Nephron progenitor cell (in vitro differentiated cells): ENCODE measurements at places on chromosomes 1 and 21.

- DNase-seq, result no peak
These were observed 26.7 kb upstream of the MYOCOS start for GRCh38 chr1:171595324-171595723.

- no peak for DNase-seq
These were observed 10.6 kb downstream of the SRSF4 start for GRCh38 chr1:29171089-29171488.

DNA sequence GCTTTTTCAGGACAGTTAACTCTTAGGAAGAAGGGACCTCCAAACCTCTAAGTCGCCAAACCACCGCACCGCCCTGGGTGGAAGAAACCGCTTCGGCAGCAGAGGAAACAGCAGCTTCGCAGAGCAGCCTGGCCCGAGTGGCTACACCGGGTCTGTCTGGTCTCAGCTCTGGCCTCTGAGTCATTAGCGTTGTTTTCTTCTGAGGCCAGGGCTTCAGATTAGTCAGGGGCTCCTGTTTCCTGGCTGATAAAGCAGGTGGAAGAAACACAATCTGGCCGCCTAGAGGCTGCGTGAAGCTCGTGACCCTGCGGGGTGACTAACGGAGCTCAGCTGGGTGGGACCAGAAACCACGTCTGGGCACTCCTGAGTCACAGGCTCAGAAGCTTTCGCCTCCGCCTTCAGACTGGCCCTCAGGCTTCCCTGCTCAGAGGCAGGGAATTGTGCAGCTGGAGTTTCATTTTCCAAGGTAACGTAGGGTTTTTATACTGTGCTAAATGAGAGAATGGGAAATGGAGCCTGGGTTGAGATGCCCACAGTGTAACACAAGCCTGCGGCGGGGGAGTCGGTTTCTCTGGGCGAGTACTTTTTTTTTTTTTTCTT is 44.9 kb downstream of the CHAF1B start:
- DNase-seq, result peak; percentile 47

GRCh38 chr1:32749771-32750170 is 47.2 kb upstream of the SYNC start:
- no peak for DNase-seq

GRCh38 chr1:184004935-184005334 is 32.6 kb downstream of the COLGALT2 start:
- DNase-seq, result no peak

DNA sequence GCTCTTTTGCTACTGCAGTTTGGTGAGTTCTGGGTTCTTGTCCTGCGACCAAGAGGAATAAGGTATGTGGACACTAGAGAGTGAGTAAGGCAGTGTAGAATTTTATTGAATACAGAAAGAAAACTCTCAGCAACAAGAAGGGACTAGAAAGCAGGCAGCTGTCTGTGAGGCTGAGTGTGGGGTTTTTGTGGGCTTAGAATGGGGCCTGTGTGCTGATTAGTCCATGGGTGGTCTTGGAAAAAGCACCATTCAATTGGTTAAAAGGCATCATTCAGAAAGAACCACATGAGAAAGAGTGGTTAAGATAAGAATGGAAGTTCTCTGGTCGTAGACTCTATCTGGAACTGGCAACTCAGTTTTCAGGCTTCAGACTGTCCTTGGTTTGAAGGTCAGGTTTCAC is 298.8 kb downstream of the TGFB2 start:
- DNase-seq, result no peak

GRCh38 chr21:45163413-45164123 is 89.2 kb downstream of the ADARB1 start:
- no peak for DNase-seq

DNA sequence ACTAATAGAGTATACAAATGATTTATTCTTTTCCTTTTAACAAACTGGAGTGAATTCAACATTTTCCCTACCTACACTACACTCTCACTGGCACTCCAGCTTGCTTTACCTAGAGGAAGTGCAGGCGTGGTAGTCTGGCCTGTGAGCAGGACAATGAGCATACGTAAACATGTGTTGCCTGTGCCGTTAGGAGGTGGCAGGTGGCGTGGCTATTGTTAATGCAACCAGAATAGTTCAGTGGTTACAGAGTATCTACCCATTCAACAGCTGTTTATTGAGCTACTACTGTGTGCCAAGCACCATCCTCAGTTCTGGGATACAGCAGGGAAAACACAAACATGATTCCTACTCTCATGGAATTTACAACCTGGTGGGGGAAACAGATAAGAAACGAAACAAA is 299.7 kb upstream of the KAZN start:
- no peak for DNase-seq

- no peak for DNase-seq
These were observed 594.7 kb upstream of the CAMK1G start for GRCh38 chr1:208988811-208989222.

DNA sequence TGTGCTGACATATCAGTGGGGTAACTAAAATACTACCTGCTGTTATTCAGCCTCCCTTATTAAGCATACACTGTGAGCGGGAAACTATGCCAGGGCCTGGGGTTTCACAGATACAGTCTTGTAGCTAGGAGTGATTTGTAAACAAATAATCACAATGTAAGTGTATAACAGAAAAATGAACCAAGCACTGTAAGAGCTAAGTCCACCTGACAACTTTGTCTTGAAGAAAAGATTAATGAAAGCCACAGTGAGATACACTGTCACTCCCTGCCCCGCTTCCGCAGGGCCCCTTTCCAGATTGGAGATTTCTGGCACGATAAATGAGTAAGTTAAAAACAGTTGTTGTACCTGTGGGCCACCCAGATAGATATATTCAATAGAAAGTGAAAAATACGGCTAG is 4.8 kb downstream of the RCAN3 start:
- no peak for DNase-seq

DNA sequence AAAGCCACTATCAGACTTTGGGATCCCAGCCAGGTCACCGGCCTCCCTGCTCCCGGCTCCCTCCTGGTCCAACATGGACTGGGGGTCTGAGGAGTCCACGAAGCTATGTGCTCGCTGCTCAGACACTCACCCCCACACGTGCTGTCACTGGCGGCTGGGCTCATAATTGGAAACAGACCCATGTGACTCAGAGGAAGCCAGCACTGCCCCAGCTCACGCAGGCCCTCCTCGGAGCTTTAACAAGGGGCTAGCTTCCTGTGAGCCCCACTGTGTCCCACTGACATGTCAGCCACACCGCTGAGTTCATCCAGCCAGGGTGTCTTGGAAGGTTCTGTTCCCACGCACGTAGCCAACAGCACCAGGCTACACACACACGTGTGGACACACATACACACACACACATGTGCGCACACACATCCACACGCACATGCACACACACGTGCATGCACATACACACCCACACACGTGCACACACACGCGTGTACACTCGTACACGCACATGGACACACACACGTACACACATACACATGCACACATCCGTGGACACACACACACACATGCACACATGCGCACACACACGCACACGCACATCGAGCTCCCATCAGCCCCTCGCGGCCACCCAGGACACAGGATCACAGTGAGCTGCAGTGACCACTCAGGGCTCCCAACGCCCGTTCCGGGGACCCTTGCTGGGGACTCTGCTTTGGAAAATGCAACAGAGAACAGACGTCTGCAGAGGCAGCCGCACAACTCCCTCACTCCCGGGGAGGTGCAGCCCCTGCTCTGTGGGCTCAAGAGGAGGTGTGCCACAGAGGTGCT is 18.4 kb upstream of the COL6A2 start:
- no peak for DNase-seq

- DNase-seq, result no peak
These were observed 28.4 kb upstream of the BCAS2 start for GRCh38 chr1:114609826-114610225.

DNA sequence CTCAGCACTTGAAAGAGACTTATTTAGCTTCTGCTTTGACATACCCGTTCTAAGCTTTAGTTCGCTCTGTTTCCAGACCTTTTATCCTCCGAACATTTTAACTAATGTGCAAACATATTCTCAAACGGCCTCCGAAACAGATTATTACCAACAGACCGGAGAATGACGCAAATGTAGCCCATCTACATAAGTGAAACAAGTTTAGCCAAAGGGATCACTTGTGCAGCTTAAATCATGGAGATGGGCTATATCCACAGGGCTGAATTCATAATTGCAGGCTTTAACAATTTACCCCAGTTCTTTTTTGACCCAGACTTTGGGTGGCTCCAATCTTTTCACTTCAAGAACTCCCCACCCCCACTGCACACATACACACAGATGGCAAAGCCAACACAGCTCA is 119.7 kb downstream of the KCNH1 start:
- DNase-seq, result no peak

- DNase-seq, result no peak
These were observed 4.3 kb downstream of the SKI start for GRCh38 chr1:2232255-2232915.

- peak; percentile 92 for DNase-seq
These were observed 20.9 kb upstream of the ZNF678 start for GRCh38 chr1:227542153-227543120.

- DNase-seq, result no peak
These were observed 18.9 kb downstream of the GPR137B start for GRCh38 chr1:236161230-236161629.

DNA sequence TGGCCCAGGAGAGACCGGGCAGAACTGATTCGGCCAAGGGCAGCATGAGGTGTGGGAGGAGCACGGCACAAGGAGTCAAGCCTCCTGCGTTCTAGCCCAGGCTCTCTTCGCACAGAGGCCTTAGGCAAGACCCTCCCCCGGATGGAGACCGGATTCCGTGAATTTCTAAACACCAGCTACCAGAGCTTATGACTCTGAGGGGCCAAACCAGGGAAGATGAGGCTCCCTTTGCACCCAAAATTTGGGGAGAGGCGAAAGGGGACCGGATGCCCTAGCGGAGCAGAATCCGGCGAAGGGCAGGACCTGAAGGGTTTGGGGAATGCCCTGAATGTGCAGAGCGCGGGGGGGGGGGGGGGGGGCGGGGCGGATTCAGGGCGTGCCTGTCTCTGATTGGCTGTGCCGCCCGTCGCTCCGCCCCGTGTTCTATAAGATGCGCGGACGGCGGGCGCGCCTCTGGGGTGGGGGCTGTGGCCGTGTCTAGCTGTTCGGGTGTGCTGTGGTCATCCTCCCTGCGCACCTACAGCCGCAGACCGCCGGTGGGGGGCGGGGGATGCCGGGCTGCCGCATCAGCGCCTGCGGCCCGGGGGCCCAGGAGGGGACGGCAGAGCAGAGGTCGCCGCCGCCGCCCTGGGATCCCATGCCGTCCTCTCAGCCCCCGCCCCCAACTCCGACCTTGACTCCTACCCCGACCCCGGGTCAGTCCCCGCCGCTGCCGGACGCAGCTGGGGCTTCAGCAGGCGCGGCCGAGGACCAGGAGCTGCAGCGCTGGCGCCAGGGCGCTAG is at the start of gene TRNP1:
Gene TRNP1 (plus strand): TSS at position 456 of the 783 bp plus-strand sequence. CDS start 95 bp downstream, at position 551.
- DNase-seq, result peak; percentile 84

DNA sequence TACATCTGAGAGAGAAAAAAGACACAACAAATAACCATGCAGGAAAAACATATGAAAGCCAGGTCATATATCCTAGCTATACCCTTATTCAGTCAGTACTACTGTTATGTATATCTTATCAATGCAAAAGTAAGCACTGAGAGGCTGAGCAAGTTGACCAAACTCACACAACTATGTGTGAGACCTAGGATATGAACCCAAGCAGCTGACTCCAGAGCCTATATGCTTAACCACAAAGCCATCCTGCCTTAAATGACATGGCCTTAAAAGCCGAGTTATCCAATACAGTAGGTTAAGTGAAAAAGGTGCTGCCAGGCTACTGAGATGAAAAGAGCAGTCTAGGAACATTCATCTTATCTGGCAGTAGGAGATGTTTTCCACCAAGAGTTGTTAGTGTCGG is 151.6 kb downstream of the RERE start:
- DNase-seq, result no peak

DNA sequence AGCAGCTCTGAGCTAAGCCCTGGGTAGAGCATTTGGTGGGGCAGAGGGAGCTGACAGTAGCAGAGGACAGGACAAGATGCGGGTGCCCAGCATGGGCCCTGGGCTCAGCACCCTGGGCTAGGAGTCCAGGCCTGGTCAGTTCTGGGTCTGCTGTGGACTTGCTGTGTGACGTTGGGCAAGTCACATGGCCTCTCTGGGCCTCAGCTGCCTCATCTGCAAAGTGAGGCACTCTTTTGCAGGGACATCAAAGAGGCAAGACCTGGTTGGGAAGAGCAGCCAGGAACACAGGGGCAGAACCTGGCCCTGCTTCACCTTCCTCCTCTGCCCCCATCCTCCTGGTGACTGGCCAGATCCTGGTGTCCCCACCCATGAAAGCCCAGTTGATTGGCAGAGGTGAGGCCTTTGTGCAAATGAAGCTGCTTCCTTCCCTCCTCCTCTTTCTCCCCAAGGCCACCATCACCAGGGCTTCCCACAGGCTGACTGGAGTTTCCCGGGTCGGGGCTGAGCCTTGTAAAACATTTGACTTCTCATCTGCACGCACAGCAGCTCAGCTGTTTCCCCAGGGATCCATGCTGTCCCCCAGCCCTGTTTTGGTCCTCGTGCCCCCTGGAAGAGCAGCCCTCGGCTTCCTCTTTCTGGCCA is 350.5 kb downstream of the MATN1 start:
- DNase-seq, result peak; percentile 27

DNA sequence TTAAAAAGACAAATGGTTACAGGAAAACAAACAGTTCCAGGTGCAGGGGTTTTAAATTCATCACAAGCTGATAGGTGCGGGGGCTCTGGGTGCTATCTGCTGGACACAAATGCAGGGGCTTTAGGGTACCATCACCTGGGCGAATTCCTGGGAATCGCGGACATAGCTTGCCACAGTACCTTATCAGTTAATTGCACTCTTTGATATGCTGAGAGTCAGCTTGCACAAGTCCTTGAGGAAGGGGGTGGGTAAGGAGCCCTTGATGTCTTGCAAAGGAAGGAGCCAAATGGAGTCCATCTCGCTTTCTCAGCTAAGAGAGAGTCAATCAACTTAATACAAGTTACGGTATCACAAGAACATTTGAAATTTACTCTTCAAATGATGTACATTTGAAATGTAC is 25.4 kb upstream of the TMEM54 start:
- DNase-seq, result no peak

DNA sequence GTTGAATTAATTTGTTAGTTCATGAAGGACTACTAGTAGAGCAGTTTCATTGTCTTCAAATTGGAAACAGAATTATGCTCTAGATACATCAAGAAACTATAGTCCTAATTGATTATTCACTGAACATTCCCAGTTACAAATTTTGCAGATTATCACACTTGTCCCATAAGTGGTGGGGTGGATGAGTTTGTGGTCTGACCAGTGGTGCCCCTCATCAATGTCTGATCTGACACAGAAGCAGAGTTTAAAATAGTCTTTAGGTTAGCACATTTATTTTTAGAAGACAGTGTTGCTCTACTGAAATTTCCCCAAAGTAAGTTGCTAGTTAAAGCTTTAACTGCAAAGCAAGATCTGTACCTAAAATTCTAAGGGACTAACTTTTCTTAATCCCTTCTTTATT is 42.9 kb downstream of the INKA2 start:
- no peak for DNase-seq
